ENCODE measurements at places on chromosomes 4 and X. TPM values are rescaled to one million over a fixed set of nuclear protein-coding genes. Genes with fewer than 3 reads are reported as not detected.

ASB12 gene
- 0.27 TPM for total RNA-seq

NPY5R gene
- total RNA-seq, result not detected

GPC3 gene
- 0.58 TPM for total RNA-seq

SMARCAD1 gene
- 28.6 TPM for total RNA-seq

GC gene
- not detected for total RNA-seq

MAGEA12 gene
- total RNA-seq, result not detected

ETDB gene
- total RNA-seq, result not detected

TMEM154 gene
- total RNA-seq, result 12.2 TPM

FAM184B gene
- total RNA-seq, result 0.05 TPM

GUCY1B1 gene
- 0.27 TPM for total RNA-seq

ZDHHC15 gene
- 0.16 TPM for total RNA-seq

C4orf54 gene
- total RNA-seq, result not detected

DNA sequence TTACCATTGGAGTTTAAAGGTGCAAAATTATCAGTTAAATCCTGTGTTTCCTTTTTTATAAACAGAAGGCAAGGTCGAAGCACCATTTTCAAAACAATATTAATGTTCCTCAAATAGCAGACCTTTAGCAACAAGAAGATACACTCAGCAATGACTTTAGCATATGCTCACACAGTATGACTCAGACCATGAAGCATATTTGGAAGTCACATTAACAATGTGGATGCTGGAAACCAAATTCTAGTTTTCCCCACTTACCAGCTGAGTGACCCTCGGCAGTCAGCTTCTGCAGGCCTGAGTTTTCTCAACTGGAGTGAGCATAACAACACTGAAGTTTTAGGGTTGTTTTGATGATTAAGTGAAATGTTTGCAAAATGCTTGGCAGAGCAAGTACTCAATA lies 130.5 kb downstream of the ANK2 start:
- no peaks in the 10 kb centered on the region for H3K36me3 ChIP-seq
- H3K27ac ChIP-seq, result no peak overlapping the region
- no peak for DNase-seq
- H3K4me3 ChIP-seq, result no peak overlapping the region

DNA sequence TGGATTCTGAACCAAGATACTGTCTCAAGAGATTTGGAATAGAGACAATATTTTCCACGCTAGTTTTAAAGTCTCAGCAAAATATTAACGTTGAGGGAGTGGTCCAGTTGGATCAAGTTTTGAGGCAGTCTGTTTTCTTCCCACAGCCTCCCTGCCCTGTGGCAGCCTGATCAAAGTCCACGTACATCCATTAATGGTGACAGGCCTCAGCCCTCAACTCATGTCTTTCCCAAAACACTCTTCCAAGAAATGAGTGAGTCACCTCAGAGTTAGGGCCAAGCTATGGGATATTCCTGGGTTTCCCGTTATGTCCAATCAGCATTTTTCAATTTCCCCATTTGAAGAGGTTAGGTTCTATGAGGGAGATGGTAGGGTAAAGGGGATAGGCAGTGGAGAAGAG lies 28.5 kb downstream of the EGFL6 start:
- no peaks in the 10 kb centered on the region for H3K4me1 ChIP-seq
- H3K4me3 ChIP-seq, result no peak overlapping the region
- no peak for DNase-seq
- H3K27ac ChIP-seq, result no peak overlapping the region

DNA sequence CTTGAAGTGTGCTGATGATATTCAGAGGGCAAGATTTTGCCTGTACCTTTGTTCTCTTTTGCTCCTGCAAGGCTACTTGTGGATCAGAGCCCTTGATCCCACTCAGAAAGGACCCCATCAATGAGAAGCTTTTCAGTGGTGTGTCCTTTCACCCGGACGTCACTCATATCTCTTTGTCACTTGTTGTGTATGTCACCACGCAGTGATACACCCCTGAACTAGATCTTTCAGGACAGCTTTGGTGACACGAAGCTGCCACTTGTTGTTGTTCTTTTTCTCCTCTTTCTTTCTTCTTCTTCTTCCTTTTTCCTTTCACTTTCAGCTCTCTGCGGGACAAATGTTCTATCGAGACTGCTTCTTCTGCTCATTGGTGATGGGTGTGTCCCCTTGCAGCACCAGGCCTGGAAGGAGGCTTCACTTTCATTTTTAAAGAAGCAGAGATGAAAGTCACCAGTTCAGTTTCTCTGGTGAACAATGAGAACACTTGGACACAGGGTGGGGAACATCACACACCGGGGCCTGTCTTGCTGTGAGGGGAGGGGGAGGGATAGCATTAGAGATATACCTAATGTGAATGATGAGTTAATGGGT lies 83.6 kb downstream of the NBDY start:
- H3K4me3 ChIP-seq, result peak overlapping the region; percentile 78
- peaks cover 19% of the 10 kb centered on the region for H3K36me3 ChIP-seq
- DNase-seq, result peak; percentile 42
- H3K27ac ChIP-seq, result peak overlapping the region; percentile 97
- peaks cover 37% of the 10 kb centered on the region for H3K4me1 ChIP-seq

GRCh38 chrX:17826609-17827496 lies 34.2 kb downstream of the RAI2 start:
- no peaks in the 10 kb centered on the region for H3K4me1 ChIP-seq
- no peak overlapping the region for H3K27ac ChIP-seq
- H3K27me3 ChIP-seq, result no peaks in the 10 kb centered on the region
- H3K4me3 ChIP-seq, result no peak overlapping the region

DNA sequence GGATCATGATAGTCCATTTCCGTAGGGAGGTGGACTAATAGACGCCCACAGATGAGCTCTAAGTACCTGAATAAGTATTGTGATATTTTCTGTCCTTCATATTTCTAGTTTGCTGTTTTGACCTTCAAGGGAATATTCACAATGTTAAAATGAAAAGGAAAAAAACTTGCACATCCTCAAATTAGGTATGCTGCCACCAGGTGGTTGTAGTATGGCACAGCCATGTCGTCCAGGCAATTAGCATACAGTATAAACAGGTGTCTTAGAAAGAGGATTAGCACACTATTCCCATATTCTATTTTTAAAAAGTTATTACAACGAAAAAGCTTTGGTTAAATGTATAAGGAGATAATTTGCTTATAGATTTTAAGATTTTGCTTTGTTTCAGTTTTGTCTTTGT lies 802.0 kb downstream of the RPA4 start:
- H3K4me3 ChIP-seq, result no peak overlapping the region
- no peaks in the 10 kb centered on the region for H3K36me3 ChIP-seq
- no peaks in the 10 kb centered on the region for H3K4me1 ChIP-seq
- peaks cover 1% of the 10 kb centered on the region for H3K27me3 ChIP-seq

- H3K4me1 ChIP-seq, result peaks cover 11% of the 10 kb centered on the region
- no peak overlapping the region for H3K27ac ChIP-seq
- DNase-seq, result no peak
- H3K4me3 ChIP-seq, result no peak overlapping the region
- H3K36me3 ChIP-seq, result no peaks in the 10 kb centered on the region
These were observed 106.9 kb downstream of the SMIM20 start for GRCh38 chr4:26020881-26021280.

DNA sequence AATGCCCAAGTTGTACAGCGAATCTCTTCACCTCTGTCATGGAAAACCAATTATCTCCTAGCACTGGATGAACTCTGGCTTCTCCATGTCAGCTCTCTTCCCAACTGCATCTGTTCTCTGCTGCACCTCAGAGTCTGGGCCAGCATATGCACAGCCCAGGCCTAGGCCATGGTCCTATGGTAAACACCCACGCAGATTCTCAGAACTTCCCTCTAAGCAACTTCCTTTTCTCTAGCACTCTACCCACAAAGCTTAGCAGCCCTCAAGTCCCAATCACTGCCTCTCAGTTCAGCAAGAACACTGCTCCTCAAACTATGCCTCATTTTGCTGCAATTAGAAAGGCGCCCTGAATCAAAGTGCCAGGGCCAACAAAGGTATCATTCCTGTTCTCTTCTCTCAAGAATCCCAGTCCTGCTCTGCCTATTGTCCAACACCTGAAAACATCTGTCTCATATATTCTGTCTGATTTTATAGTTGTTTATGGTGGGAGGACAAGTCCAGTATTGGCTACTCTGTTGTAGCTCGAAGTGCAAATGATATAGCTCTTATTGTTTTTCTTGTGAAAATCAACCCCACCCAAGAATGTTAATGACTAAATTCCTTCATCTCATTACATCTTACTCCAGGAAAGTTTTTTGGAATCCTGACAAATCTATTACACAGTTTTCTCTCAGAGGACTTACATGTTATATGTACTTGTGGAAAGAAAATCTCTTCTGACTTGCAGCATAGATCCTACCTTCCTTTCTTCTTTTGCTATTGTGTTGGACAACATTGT lies 85.4 kb downstream of the DCHS2 start:
- H3K4me3 ChIP-seq, result no peak overlapping the region
- H3K36me3 ChIP-seq, result no peaks in the 10 kb centered on the region
- H3K27ac ChIP-seq, result no peak overlapping the region

DNA sequence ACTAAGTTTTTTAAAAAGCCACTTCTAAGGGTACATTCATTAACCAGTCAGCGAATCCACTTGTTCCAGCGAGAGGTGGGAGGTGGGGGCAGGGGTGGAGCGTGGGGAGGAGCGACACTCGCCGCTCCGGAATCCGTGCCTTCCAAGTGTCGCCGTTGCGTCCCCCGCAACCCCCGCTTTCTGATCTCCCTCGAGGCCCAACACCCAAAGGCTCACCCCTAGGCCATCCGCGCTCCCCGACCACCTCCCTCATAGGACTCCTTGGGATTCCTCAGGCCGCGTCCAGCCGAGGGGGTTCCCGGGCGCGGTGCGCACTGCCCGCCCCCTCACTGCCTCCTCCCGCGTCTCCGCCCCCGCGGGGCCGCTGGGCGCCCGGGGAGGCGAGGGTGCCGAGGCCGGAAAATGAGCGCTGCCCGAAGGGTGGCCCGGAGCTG lies 108.1 kb upstream of the STOX2 start:
- peaks cover 12% of the 10 kb centered on the region for H3K4me1 ChIP-seq
- H3K27ac ChIP-seq, result no peak overlapping the region
- H3K36me3 ChIP-seq, result no peaks in the 10 kb centered on the region
- H3K27me3 ChIP-seq, result peaks cover 54% of the 10 kb centered on the region
- DNase-seq, result no peak

GRCh38 chr4:81052119-81053068 lies 21.9 kb downstream of the BMP3 start:
- DNase-seq, result peak; percentile 63
- no peaks in the 10 kb centered on the region for H3K36me3 ChIP-seq
- H3K4me3 ChIP-seq, result no peak overlapping the region
- H3K4me1 ChIP-seq, result no peaks in the 10 kb centered on the region
- no peaks in the 10 kb centered on the region for H3K27me3 ChIP-seq
- H3K27ac ChIP-seq, result no peak overlapping the region

GRCh38 chrX:40061871-40062524 lies 35.8 kb downstream of the BCOR start:
- H3K36me3 ChIP-seq, result peaks cover 42% of the 10 kb centered on the region
- no peaks in the 10 kb centered on the region for H3K27me3 ChIP-seq
- DNase-seq, result peak; percentile 56
- peaks cover 48% of the 10 kb centered on the region for H3K4me1 ChIP-seq

GRCh38 chr4:52566136-52567031 lies 92.7 kb downstream of the USP46 start:
- peaks cover 8% of the 10 kb centered on the region for H3K27me3 ChIP-seq
- H3K4me3 ChIP-seq, result no peak overlapping the region
- DNase-seq, result no peak
- no peaks in the 10 kb centered on the region for H3K36me3 ChIP-seq

GRCh38 chr4:32841217-32841616 lies 2121.0 kb downstream of the PCDH7 start:
- H3K27me3 ChIP-seq, result no peaks in the 10 kb centered on the region
- no peak overlapping the region for H3K27ac ChIP-seq
- no peaks in the 10 kb centered on the region for H3K36me3 ChIP-seq
- H3K4me3 ChIP-seq, result no peak overlapping the region

DNA sequence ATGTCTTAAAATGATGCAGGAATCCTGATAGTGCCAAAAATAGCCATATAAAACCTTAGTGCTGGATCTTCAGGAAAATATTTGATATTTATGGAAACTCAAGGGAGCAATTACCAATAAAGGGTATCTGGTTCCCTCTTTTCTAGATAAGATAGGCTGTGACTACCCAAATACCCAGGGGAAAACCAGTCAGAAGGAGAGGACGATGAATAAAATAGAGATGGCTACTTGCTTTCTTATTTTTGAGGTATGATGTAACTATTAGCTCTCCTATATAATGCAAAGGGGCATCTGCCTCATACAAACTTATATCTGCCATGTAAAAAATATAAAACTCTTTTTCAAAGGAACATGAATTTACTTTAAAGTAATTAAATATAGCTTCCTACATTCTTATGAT lies 23.4 kb upstream of the COX18 start:
- no peaks in the 10 kb centered on the region for H3K27me3 ChIP-seq
- H3K4me3 ChIP-seq, result no peak overlapping the region
- peaks cover 31% of the 10 kb centered on the region for H3K36me3 ChIP-seq
- peaks cover 3% of the 10 kb centered on the region for H3K4me1 ChIP-seq
- DNase-seq, result no peak

GRCh38 chr4:138177278-138177968 lies 64.7 kb downstream of the SLC7A11 start:
- no peak overlapping the region for H3K4me3 ChIP-seq
- DNase-seq, result no peak
- no peak overlapping the region for H3K27ac ChIP-seq
- H3K36me3 ChIP-seq, result no peaks in the 10 kb centered on the region

DNA sequence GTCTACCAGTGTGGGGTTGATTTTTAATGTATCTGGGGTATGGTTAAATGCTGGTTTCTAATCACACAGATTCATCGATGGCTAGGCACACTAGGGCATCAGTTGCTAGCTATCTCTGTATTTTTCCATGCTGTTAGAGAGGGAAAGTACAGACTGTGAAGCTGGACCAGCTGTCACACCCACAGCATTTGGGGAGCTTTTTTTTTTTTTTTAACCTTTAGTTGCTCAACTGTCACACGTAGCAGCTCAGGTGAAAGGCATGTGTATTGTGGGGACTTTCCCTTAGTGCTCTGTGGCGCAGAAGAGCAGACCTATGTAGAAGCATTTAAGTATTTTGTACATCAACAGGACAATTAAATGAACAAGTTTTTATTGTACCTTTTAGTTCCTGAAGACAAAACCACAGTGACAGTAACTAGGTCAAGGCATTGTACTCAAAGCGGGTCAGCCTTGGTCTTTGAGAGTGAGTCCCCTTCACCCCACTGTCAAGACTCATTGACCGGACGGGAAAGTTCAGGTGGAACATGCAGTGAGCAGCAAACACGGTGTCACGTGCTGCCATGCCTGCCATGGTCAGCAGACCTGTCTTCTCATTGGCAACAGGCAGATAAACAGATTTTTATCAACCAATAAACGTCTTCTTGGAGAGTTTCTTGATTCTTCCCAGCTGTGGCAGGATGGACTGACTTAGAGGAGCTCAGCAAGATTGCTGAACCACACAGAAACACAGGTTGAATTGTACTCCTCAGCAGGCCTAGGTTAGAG lies 65.3 kb downstream of the CASP3 start:
- DNase-seq, result peak; percentile 66
- H3K27me3 ChIP-seq, result no peaks in the 10 kb centered on the region
- no peak overlapping the region for H3K4me3 ChIP-seq
- H3K27ac ChIP-seq, result peak overlapping the region; percentile 85
- H3K36me3 ChIP-seq, result no peaks in the 10 kb centered on the region

- H3K36me3 ChIP-seq, result peaks cover 17% of the 10 kb centered on the region
- H3K4me3 ChIP-seq, result no peak overlapping the region
- no peak overlapping the region for H3K27ac ChIP-seq
- H3K4me1 ChIP-seq, result peaks cover 5% of the 10 kb centered on the region
These were observed 43.3 kb downstream of the DHRSX start for GRCh38 chrX:2457289-2458133.
